DMS53 (cell line): ENCODE measurements at places on chromosomes 4 and X.

DNA sequence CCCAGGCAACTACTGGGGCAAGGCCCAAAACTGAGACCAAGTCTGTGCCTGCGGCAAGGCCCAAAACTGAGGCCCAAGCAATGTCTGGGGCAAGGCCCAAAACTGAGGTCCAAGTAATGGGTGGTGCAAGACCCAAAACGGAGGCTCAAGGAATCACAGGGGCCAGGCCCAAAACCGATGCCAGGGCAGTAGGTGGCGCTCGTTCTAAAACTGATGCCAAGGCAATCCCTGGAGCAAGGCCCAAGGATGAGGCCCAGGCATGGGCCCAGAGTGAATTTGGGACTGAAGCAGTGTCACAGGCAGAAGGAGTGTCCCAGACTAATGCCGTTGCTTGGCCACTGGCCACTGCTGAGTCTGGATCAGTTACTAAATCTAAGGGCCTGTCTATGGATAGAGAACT lies 2.7 kb downstream of the GPRASP2 start:
- DNase-seq: no peak

DNA sequence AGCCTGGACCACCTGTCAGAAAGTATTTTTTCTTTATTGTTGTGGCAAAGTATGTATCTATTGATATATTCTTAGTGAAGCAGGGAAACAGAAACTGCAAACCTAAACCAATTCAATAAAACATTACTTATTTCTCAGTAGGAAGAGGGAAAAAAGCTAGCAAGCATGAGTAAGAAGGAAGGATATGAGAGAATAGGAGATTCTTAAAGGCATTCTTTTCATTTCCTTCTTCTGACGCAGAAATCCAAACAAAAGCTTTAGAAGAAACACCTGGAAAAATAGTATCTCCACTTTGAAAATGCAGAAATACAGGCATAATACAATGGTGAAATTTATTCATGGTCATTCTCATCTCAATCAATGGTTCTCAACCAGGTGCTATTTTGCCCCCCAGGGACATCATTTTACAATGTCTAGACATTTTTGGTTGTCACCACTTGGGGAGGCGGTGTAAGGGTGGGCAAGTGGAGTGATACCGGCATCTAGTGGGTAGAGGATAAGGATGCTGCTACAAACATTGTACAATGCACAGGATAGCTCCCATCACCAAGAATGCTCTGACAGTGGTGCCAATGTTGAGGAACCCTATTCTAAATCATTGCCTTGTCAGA lies 21.7 kb upstream of the ATXN3L start:
- DNase-seq: no peak

GRCh38 chr4:42786350-42787078 lies 106.0 kb upstream of the GRXCR1 start:
- DNase-seq: no peak

GRCh38 chrX:23888887-23889501 lies 18.7 kb downstream of the APOO start:
- DNase-seq: no peak

- no peak for DNase-seq
Observed at GRCh38 chr4:139884438-139884837, 218.8 kb downstream of the MGST2 start.

- DNase-seq: peak; percentile 60
Observed at GRCh38 chr4:6910340-6910959, 824 bp downstream of the TBC1D14 start.

- no peak for DNase-seq
Observed at GRCh38 chr4:101286663-101287062, 60.7 kb downstream of the PPP3CA start.

DNA sequence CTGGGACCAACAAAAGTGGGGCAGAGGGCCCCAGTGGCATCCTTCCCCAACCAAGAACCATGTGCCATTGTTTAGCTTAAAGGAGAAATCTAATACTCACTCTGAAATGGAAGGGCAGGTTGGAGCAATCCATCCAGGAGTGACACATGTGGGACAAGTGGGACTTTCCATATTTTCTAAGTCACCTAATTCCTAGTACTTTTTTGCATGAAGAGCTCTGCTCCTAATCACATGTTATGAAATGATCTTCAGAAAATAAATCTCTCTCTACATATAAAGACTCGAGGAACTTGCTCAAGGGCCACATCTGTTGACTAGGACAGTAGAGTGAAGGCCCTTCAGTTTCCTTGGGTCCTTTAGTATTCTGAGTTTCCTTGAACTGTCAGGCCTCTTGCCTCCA lies 2.5 kb downstream of the CYBB start:
- DNase-seq: no peak

GRCh38 chrX:140439476-140439875 lies 65.4 kb downstream of the SOX3 start:
- peak; percentile 86 for DNase-seq

DNA sequence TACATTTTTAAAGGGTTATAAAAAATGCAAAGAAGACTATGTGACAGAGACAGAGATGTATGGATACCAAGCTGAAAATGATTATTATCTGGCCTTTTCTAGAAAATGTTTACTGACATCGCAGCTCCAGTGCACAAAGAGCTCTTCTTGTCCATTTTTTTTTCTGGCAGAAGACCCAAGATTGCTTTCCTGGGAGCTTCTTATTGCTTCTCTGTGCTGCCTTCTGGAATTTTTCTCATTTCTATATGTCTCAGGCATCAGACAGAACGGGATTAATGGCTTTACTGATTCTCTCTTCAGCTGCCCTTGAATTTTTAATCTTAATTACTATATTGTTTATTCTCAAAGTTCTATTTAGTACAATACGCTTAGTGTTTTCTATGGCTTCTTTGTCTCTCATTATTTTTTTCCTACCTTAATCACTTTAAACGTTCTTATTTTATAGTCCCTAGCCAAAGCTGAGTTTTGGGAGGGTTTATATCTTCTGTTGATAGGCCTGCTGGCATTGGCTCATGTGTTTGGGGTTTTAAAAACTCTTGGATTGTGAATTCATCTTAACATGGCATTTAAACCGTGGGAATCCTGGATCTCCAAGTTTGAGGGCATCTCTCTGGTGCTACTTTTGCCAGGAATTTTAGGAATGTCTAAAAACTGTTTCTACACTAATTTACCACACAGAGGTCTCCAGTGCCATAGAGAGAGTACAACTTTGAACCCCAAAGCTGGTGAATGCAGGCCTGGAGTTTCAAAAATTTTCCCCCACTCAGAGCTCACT lies 138.9 kb upstream of the LNX1 start:
- DNase-seq: no peak

DNA sequence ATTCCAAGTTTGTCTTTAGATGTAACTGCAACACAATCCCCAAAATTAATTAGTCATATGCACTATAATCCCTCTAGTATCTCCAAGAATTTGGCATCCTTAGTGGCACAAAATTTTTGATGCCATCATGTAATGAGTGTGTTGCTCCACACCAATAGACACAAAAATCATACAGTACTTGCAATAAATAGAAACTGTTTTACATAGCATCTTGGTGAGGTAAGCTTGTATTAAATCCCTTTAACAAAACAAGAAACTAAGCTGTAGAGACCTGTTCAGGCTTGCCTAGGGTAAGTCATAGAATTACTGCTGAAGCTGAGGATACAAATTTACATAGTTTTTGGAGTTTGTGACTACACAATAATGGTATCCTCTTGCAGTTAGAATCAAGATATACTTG lies 64.5 kb upstream of the PRSS12 start:
- no peak for DNase-seq
